ENCODE measurements at places on chromosomes 7 and 10. TPM values are rescaled to one million over a fixed set of nuclear protein-coding genes. Genes with fewer than 3 reads are reported as not detected.

DNA sequence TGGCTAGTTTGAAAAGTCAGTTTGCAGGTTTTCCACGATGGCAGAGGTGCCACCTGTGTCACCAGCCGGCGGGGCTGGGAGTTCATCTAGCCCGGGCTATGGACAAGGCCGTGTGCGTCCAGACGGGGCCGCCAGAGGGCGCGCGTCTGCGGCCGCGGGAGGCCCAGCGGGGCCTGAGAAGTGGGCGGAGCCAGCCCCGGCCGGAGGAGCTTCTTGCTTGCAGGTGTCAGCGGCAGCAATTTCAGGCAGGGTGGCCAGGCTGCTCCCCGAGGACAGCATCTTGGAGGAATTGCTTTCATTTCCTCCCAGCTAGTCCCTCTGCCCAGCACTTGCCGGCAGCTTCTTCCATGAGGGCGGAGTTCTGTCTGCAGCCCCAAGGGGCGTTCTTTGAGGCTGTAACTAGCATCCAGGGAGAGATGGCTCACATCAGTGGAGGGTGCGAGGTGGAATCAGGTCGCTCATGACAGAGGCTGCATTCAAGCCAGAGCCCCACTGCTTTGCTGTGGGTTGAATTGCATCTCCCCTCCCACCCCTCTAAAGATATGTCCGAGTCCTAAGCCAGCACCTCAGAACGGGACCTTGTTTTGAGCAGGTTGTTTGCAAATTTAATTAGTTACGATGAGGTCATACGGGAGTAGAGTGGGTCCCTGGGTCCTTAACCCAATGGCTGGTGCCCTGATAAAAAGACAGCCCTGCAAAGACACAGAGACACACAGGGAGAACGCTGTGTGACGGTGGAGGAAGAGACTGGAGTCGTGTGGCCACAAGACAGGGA is 85.9 kb upstream of the MKI67 start:
- H3K4me1 ChIP-seq = no peaks in the 10 kb centered on the region
- no peak overlapping the region for H3K27ac ChIP-seq
- H3K27me3 ChIP-seq = no peaks in the 10 kb centered on the region
- no peaks in the 10 kb centered on the region for H3K36me3 ChIP-seq
- peak; percentile 94 for DNase-seq

- H3K27ac ChIP-seq = no peak overlapping the region
- no peaks in the 10 kb centered on the region for H3K27me3 ChIP-seq
- no peak overlapping the region for H3K4me3 ChIP-seq
Measured at GRCh38 chr10:115030483-115031200, 62.5 kb upstream of the ATRNL1 start.

DNA sequence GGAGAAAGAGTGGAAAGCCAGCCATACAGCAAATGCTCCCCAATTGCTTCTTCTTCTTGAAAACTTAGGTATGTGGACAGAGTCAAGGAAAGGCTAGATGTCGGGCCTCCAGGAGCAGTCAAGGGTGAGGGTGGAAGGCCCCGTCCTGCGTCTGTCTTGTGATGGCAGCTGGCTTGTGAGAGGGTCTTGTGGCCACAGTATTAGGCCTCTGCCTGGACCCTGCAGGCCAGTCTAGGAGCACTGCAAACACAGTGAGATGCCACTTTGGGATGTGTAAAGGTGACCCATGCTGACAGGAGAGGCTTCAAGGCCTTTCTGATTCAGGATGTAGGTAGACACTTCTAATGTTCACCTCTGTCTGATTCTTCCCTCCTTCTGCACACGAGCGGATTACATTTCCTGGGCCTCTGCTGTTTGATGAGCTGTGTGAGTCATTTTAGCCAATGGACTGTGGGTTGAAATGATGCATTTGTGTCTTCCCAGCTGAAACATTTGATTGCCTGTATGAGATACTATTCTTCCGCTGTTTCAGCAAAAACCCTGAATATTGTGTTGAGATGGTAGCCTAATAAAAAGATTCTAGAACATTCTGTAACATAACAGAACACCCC is 135.4 kb downstream of the EMX2 start:
- peak; percentile 26 for DNase-seq
- no peak overlapping the region for H3K4me3 ChIP-seq
- no peak overlapping the region for H3K27ac ChIP-seq
- no peaks in the 10 kb centered on the region for H3K27me3 ChIP-seq
- no peaks in the 10 kb centered on the region for H3K4me1 ChIP-seq

DNA sequence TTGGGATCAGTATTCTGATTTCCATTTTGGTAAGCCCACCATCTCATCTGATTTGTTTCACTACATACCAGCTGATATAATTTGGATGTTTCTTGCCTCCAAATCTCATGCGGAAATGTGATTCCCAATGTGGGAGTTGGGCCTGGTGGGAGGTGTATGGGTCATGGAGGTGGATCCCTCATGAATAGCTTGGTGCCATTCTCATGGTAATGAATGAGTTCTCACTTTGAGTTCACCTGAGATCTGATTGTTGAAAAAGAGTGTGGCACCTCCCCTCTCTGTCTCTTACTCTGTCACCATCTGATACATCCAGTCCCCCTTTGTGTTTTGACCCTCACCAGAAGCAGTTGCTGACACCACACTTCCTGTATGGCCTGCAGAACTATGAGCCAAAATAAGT is 347.3 kb downstream of the ARL4A start:
- H3K27me3 ChIP-seq = no peaks in the 10 kb centered on the region
- no peak overlapping the region for H3K27ac ChIP-seq

Gene LRIT2
- not detected for total RNA-seq

Gene SPDYE6
- not detected for total RNA-seq

Gene DNA2
- 3.6 TPM for total RNA-seq

Gene PFKFB3
- 141 TPM for total RNA-seq

Gene ELFN1
- total RNA-seq = 3.8 TPM
